ENCODE measurements at places on chromosomes 11 and 22.

- DNase-seq = no peak
Measured at GRCh38 chr11:8060801-8061554, 20.0 kb upstream of the TUB start.

GRCh38 chr11:507727-508515 lies 879 bp upstream of the RNH1 start:
- no peak for DNase-seq

DNA sequence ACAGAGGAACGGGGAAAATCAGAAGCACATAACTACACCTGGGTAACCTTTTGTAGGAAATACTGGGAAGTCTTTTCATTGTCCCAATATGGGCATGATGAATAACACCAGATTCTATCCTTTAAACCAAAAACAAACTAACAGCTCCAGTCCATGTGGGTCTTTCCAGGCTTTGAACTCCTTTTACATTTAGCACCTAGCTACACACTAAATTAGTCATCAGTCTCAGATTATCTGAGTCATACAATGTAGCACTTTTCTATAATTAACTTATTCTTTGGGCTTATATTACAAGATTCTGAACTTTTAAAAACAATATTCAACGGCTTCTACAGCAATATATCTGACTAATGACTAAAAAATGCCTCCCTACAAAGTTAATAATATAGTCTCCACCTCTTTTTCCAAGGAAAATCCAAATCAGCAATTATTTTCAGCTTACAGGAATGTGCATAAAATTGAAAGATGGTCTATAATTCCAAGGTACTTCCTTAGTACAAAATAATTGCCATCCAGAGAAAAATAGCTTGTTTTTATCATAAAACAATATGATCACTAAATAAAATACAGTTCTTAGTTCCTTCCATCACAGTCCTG lies 26.3 kb downstream of the STK33 start:
- no peak for DNase-seq

- no peak for DNase-seq
Measured at GRCh38 chr22:40334899-40335298, 11.4 kb upstream of the ADSL start.

- DNase-seq = no peak
Measured at GRCh38 chr11:77661670-77662069, 24.1 kb upstream of the CLNS1A start.

- DNase-seq = no peak
Measured at GRCh38 chr11:95760941-95761340, 28.6 kb downstream of the FAM76B start.

DNA sequence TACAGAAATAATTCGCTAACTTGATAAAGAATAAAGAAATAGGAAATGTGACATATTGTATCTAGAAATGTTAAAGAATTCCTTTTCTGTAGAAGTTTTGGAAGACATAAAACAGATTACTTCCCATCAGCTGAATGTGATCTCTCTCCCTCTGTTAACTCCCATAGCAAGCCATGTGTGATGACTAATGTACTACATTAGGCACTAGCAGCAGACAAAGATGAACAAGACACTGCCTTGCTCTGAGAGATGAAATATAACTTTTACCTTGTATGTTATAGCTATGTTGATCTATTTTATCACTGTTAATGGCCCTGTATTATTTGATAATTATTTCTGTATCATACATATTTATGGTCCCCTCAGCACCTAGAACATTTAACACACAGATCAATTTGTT lies 817.2 kb downstream of the LRRC4C start:
- no peak for DNase-seq

- no peak for DNase-seq
Measured at GRCh38 chr11:119764108-119764868, 35.3 kb upstream of the NECTIN1 start.

- no peak for DNase-seq
Measured at GRCh38 chr11:32310214-32310601, 125.1 kb downstream of the WT1 start.

GRCh38 chr11:125201525-125202141 lies 37.1 kb downstream of the PKNOX2 start:
- DNase-seq = no peak

DNA sequence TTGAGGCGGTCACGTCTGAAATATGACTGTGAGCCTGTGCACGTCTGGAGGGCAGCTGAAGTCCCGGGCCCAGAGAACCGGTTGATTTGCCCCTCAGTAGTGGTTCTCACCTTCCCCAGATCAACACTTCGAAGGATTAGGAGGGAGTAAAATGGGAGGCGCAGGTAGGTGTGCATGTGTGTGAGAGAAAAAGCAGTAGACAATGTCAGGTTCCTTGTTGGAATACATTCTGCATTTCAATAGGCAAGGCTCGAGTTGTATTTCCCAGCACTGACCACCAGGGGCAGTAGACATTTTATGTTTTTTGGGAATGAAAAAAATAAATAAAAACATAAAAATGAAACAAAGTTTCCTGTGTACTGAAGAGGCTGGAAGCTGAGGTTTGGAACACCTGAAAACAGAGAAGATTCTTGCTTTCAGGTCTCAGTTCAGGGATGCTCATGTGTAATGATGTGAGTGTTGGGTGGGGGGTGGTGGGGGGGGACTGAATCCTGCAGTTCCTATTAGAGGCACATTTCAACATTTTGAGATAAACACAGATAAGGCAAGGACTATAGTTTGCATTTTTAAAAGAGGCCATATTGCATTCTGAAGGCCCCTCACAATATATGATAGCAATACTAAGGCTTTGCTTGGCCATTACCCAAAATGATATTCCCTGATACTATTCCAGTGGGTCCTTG lies 333.9 kb downstream of the CADM1 start:
- DNase-seq = no peak

GRCh38 chr22:45420539-45420938 lies 7.0 kb downstream of the RIBC2 start:
- DNase-seq = no peak

GRCh38 chr11:95704865-95705264 lies 84.7 kb downstream of the FAM76B start:
- DNase-seq = no peak

GRCh38 chr11:9563196-9563730 lies 10.2 kb upstream of the WEE1 start:
- DNase-seq = no peak

- DNase-seq = no peak
Measured at GRCh38 chr22:46674906-46675305, 54.7 kb downstream of the GRAMD4 start.

- no peak for DNase-seq
Measured at GRCh38 chr11:96472085-96472484, 82.3 kb downstream of the JRKL start.

- no peak for DNase-seq
Measured at GRCh38 chr11:833114-833791, 501 bp downstream of the CD151 start.

DNA sequence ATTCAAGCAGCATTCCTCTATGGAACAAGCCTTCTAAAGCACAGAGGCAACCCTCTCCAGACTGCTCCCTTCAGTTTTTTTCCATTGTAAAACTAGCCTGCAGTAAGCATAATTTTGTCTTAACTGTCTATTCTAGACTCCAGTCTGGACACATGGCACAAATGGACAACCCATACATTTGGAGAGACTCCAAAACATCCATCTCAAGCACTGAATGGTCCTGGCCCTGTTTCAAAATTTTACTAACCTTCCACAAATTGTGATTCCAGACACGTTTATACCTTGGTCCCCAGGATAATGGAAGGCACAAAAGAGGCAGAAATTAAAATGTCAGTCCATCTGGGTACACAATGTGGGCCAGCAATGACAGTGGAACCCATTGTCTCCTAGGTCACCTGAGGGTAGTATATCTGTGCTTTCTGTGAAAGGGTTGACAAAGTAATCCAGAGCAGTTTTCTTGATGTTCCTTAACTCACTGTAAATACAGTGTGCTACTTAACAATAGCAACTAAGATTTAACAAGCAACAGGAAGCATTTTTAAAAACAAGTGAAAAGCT lies 16.2 kb upstream of the SESN3 start:
- DNase-seq = no peak

DNA sequence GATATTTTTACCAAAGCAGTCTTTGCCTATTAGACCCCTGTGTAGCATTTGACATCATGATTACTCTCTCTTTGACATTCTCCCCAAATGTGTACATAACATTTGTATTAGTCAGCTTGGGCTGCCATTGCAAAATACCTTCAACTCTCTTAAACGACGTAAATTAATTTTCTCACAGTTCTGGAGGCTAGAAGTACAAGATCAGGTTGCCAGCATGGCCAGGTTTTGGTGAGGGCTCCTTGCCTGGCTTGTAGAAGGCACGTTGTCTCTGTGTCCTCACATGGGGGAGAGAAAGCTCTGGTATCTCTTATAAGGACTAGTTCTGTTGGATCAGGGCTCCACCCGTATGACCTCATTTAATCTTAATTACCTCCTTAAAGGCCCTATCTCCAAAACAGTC lies 12.3 kb upstream of the DLAT start:
- DNase-seq = no peak

- no peak for DNase-seq
Measured at GRCh38 chr11:12174128-12174476, 63.7 kb downstream of the MICAL2 start.

GRCh38 chr11:117316197-117316961 lies at the start of gene BACE1:
TSS of gene BACE1 (minus strand) at chr11:117316256. CDS start at chr11:117315795, 461 bp downstream.
- no peak for DNase-seq

DNA sequence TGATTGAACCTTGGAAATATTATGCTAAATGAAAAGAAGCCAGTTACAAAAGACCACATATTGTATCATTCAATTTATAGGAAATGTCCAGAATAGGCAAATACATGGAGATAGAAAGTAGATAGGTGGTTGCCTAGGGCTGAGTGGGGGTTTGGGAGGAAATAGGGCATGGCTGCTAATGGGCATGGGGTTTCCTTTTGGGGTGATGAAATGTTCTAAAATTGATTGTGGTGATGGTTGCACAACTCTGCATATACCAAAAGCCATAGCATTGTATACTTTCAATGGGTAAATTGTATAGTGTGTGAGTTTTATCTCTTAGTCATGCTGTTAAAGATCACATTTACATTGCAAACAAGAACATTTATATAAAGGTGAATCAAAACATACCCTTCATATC lies 48.7 kb downstream of the LDLRAD3 start:
- DNase-seq = no peak

DNA sequence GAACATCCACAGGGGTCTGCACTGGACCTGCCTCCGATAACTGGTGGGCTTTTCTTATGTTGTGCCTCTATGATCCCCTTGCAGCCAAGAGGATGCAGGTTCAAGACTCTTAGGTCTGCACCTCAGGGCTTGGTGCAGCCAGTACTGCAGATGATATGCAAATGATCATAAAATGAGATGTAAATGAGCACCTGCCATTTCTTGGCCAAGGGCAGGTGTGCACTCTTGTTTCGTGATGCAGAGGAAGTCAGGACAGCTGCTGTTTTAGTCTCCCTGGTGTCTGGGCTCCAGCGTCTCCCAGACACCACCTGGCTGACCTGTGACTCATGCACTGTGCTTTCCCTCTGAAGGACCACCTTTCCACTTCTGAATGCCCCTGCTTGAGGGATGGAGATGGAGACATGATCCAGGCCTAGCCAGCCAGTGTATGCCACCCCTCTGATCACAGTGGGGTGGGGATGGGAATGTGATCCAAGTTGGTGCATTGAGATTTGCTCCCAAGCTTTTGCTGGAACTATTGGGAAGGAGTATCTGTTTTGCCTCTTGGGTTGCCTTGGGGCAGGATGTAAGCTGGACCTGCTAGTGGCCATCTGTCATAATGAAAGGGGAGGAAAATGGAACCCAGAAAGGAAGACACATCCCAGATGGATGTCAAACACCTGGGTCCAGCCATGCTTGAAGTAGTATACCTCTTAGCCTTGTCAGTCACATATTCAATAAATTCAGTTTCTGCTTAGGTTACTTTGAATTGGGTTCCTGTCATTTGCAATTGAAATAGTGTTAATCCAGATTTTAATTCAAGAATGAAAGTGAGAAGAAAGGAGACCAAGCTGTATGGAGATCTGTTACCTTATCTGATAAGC lies 3.3 kb upstream of the KCNJ11 start:
- DNase-seq = no peak

DNA sequence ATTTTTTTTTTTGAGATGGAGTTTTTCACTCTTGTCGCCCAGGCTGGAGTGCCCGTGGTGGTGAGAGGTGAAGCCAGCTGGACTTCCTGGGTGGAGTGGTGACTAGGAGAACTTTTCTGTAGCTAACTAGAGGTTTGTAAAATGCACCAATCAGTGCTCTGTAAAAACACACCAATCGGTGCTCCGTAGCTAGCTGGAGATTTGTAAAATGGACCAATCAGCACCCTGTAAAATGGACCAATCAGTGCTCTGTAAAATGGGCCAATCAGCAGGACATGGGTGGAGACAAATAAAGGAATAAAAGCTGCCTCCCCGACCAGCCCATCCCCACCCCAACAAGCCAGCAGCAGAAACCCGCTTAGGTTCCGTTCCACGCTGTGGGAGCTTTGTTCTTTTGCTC lies 4.4 kb upstream of the RAPSN start:
- no peak for DNase-seq

DNA sequence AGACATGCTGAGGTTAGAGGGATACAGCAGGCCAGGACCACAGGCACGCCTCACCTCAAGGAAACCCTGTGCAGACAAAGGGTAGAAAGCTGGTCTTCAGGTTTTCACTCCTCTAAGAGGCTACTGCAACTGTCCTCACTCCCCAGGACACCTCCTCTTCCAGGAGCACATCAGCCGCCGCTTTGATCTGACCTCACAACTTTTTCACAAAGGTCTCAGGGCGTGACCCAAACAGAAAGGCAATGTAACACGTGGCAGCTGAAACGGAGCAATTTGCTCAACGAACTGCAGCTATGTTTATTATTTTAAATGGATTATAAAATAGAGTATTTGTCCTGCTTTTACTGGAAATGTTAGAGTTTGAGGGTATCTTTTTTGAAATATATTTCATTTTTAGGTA lies 46.1 kb downstream of the LARGE1 start:
- DNase-seq = no peak

GRCh38 chr11:104122011-104122635 lies 41.8 kb downstream of the PDGFD start:
- no peak for DNase-seq

GRCh38 chr11:122517403-122518379 lies 137.8 kb upstream of the UBASH3B start:
- no peak for DNase-seq

- DNase-seq = no peak
Measured at GRCh38 chr11:47391711-47392432, 13.5 kb upstream of the SPI1 start.

- DNase-seq = no peak
Measured at GRCh38 chr22:27799015-27799826, 2.3 kb downstream of the MN1 start.
